NCI-H1092 (cell line): ENCODE measurements at places on chromosomes 5 and 9.
A peak's percentile ranks its signal among the peaks of the same experiment; 100 is the strongest.

- DNase-seq, result no peak
Measured at GRCh38 chr5:151427258-151427657, 20.1 kb upstream of the SLC36A1 start.

DNA sequence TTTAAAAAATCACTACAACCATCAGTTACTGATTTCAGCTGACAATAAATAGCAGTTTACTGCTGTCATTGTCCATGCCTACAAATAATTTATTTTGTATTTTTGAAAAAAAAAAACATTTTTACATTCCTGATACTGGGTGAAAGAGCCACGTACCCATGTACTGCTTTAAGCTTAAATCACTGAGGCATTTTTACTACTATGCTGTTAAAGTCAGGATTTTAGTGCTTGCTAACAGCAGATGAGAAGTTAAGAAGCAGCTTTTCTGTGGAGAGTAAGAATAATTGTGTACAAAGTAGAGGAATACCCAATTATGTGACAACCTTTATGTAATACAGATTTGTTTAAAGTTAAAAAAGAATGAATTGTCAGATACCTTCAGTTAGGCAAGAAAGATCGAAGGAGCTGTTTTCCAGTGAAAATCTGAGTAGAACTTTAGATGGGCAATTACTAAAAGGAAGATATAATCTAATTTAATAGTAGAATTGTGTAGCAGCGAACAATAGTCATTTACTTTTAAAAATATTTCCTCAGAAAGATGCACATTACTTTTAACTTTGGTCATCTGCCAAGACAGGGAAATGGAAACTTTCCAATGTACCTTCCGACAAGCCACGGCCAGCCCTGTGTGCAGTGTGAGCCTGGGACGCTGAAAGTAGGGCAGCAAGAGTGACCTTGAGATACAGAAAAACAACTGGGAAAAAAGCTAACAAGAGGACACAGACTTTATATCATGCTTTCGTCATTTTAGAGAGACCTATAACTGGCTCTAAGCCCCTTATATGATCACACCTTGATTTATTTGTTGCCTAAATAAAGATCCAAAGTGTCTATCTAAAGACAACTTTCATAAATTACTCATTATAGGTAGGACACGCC lies 39.9 kb downstream of the RHOBTB3 start:
- DNase-seq, result no peak

DNA sequence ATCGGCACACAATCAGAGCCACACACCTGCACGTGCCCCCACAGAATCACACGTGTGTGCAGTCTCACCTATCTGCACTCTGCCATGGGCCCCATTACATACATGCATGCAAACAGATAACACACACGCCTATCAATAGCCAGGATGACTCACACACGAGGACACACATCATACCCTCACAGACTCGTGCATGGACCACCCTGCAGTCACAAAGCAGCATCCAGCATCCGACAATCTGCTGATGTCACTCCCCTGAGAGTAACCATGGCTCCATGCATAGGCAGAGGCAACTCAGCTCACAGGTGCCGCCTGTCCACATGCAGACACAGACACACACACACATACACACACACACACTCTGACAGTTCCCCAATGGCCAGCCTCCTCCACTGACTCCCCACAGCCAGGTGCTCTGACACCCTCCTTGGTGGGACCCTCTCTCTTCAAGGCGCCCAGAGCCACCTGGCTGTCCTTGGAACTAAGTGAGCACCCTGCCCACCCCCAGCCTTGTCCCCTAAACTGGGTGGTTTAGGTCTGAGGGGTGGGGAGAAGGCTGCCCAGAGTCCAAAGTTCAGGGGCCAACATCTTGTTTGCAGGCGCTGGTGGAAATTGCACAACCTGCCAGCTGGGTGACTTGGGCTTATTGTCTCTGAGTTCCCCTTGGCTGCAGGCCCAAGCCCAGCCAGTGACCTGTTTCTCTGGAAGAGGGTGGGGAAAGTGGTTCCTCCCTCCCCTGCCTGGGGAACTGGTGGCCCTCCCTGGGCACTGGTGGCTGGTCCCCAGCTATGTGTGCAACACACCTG lies 34.6 kb upstream of the NEK6 start:
- DNase-seq, result peak; percentile 55

GRCh38 chr5:76927961-76928360 lies 24.9 kb upstream of the CRHBP start:
- no peak for DNase-seq

- no peak for DNase-seq
Measured at GRCh38 chr5:137206030-137206715, 293.0 kb downstream of the SPOCK1 start.

GRCh38 chr5:139137697-139138096 lies 60.5 kb downstream of the SIL1 start:
- peak; percentile 16 for DNase-seq

DNA sequence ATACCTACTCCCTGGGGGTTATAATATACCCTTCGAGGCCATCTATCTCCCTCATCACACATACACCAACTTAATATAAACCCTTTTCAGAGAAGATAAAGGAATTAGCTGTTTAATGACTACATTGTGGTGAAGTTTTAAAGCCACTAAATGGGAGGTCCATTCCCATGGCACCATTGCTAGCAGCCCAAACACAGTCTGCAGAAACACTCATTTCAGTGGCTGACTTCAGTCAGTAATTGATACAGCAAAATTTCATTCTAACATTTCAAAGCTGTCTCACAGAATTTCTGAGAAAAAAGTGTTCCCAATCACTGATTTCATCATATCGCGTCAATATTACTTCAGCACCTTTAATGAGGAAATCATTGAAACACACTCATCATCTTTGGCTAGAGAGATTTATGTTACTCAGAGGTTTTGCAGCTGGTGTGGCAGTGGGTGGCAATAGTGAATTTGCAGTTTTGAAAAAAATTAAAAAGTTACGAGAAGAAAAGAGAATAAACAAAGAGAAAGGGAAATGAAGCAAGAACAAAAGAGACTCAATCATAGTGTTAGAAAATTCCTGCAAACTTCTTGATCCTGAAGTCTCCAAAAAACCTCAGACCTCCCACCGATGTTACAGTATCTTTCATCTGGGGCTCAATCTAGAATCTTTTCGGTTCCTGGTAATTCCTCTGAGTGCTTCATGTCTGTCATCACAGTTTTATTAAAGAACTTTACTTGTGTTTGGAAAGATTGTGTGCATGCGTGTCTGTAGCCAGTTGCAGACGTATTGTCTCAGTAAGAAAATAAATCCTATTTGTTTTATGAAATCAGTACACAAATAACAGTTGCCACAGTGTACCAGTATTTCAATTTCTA lies 105.0 kb downstream of the ERCC6L2 start:
- DNase-seq, result no peak
